Caki2 (cell line): ENCODE measurements at places on chromosomes 3 and 15. TPM values are rescaled to one million over a fixed set of nuclear protein-coding genes. Genes with fewer than 3 reads are reported as not detected.

MCF2L2 gene
- 0.91 TPM in 1 of 2 replicates, not detected in the other for total RNA-seq

MGA gene
- total RNA-seq: 21.0 and 36.1 TPM in 2 replicates

GPR15 gene
- total RNA-seq: not detected in 2 replicates

IL17RB gene
- total RNA-seq: 0.41 and 2.7 TPM in 2 replicates

STXBP5L gene
- total RNA-seq: not detected in 2 replicates

WDR93 gene
- 0.93 and 1.5 TPM in 2 replicates for total RNA-seq

PLA2G4E gene
- total RNA-seq: not detected in 2 replicates

CKMT1A gene
- 0.78 TPM in 1 of 2 replicates, not detected in the other for total RNA-seq

GP5 gene
- not detected in 2 replicates for total RNA-seq

LDHAL6B gene
- not detected in 2 replicates for total RNA-seq

SNX22 gene
- 0.81 and 2.0 TPM in 2 replicates for total RNA-seq

PDZRN3 gene
- 1.4 and 44.8 TPM in 2 replicates for total RNA-seq

TRIM42 gene
- not detected in 2 replicates for total RNA-seq

CGNL1 gene
- 0.49 and 0.84 TPM in 2 replicates for total RNA-seq

ALPK3 gene
- total RNA-seq: not detected in 2 replicates

MORC1 gene
- total RNA-seq: not detected in 2 replicates

ZNF860 gene
- total RNA-seq: 3.5 and 6.3 TPM in 2 replicates

IL16 gene
- not detected in 2 replicates for total RNA-seq

UROC1 gene
- not detected in 2 replicates for total RNA-seq

C2CD4A gene
- 5.5 and 5.7 TPM in 2 replicates for total RNA-seq

SAMD7 gene
- total RNA-seq: not detected in 2 replicates

ZBTB47 gene
- 2.6 and 3.9 TPM in 2 replicates for total RNA-seq

NXPE3 gene
- total RNA-seq: 38.5 and 44.6 TPM in 2 replicates

CHDH gene
- total RNA-seq: 0.03 and 22.1 TPM in 2 replicates

HTR3E gene
- total RNA-seq: not detected in 2 replicates

MAP2K5 gene
- total RNA-seq: 1.7 and 5.4 TPM in 2 replicates

QARS1 gene
- 241 and 326 TPM in 2 replicates for total RNA-seq

CYP19A1 gene
- total RNA-seq: not detected in 2 replicates

SCAP gene
- total RNA-seq: 47.7 and 49.5 TPM in 2 replicates

HCLS1 gene
- not detected in 2 replicates for total RNA-seq
